ENCODE measurements at places on chromosomes 7 and 10.

DNA sequence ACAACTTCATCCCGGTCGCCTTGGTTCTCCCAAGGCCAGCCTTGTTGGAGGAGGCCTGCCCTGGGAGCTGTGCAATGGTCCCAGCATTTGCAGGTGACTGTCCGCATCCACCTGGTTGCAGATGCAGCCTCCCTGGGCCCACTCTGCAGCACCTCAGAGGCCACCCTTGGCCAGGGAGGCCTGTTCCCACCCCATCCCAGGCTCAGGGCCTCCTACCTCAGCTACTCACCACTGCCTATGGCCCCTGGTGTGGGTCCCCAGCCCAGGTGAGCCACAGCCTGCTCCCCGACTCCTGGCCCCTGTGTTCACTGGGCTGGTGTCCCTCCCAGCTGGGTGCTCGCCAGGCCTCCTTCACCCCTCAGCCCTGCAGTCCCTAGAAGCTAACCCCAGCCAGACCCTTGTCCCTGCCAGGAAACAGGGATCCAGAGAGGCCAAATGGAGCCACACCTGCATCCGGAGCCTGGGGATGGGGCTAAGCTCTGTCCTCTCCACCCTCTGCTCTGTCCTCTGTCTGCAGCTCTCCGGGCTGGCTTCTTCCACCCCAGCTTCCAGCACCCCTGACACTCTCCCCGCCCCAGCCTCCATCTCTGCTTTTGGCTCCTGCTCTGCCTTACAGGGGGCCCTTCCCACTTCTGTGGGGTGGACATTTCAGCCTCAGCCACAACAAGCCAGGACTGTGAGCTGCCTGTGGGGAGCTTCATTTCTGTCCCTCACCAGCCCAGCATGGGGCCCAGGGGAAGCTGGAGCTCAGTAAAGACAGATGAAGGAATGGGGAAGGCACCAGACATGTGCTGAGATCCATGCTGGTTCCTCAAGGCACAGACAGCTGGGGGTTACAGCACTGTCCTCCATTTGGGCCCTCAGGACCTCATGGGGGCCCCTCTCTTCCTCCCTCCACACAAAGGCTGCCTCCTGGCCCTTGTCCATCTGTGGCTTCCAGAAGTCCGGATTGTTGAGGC lies 35.6 kb upstream of the ANTXRL start:
- no peak overlapping the region for H3K27ac ChIP-seq
- H3K27me3 ChIP-seq: no peaks in the 10 kb centered on the region

- no peak overlapping the region for H3K27ac ChIP-seq
- peaks cover 16% of the 10 kb centered on the region for H3K4me1 ChIP-seq
- no peak overlapping the region for H3K4me3 ChIP-seq
These were observed 3.1 kb upstream of the GOT1 start for GRCh38 chr10:99433378-99434020.

DNA sequence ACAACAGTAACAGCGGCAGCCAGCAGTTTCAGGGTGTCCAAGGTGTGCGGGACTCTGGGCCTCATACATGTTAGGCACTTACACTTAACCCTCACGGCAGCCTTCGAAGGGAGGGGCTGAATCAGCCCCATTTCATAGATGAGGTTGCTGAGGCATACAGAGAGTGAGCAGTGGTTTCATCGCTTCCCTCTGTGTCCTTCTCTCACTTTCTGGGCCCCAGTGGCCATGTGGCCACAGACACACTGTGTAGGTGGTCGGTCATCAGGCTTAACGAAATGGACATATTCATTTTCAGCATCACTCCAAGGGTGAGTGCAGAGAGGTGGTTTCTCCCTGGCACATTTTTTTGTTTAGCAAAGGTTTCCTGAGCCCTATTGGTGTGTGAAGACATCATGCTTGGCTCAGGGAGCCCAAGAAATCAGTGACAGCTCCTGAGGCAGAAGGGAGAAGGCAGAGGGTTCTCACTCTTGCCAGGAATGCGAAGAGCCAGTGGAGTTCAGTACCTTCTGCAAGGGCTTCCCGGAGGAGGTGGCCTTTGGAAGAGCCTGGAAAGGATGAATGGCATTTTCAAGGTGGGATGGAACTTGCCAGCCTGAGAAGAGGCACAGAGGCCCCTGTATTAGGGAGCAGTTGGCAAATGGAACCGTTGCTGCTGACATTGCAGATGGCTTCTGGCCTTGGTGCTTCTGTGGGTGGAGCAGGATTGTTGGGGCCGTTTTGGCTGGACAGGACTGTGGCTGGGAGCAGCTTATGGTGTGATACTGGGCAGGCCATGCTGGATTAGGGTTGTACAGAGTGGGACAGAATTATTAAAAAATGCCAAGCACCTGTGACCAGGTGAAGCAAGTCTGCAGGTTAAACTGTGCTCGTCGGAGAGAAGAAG lies 61.7 kb upstream of the PPIF start:
- peak overlapping the region; percentile 99 for H3K27ac ChIP-seq
- peak overlapping the region; percentile 79 for H3K4me3 ChIP-seq
- H3K36me3 ChIP-seq: peaks cover 92% of the 10 kb centered on the region
- no peaks in the 10 kb centered on the region for H3K27me3 ChIP-seq
- peak; percentile 68 for DNase-seq
- H3K4me1 ChIP-seq: peaks cover 81% of the 10 kb centered on the region

DNA sequence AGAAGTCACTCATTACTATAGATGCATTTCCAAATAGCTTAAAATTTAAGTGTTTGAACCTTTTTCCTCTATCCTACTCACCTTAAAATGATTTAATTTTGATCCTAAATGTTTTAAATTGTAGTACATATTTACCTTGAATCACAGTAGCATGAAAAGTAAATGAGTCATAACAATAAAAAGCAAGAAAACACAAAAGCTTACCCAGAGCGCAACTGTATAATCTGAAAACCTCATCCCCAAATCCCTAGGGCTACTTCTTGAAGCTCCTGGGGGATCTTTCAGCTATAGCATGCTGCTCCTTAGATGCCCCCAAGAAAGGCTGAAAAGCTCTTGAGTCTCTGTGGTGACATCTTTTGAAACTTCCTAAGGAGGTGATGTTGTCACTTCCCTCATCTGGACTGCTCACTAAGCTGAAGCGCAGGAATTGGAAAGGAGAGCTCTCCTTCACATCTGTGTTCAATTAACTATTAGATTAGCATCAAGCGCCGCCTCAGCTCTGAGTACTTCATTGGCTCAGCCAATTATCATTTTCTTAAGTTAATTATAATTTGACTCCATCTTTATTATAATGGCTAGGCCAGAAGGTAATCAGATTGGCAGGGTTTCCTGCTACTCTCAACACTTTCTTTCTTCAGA lies 60.2 kb downstream of the SEMA3E start:
- no peak for DNase-seq
- H3K4me1 ChIP-seq: no peaks in the 10 kb centered on the region
- no peak overlapping the region for H3K4me3 ChIP-seq
- no peak overlapping the region for H3K27ac ChIP-seq
- H3K36me3 ChIP-seq: no peaks in the 10 kb centered on the region

- H3K27ac ChIP-seq: no peak overlapping the region
- H3K36me3 ChIP-seq: no peaks in the 10 kb centered on the region
- no peaks in the 10 kb centered on the region for H3K27me3 ChIP-seq
These were observed 465.1 kb upstream of the ADARB2 start for GRCh38 chr10:2202401-2202800.

GRCh38 chr10:126198681-126199080 lies 189.6 kb downstream of the ADAM12 start:
- no peak for DNase-seq
- H3K27ac ChIP-seq: no peak overlapping the region
- H3K27me3 ChIP-seq: peaks cover 18% of the 10 kb centered on the region
- no peaks in the 10 kb centered on the region for H3K36me3 ChIP-seq
- H3K4me1 ChIP-seq: no peaks in the 10 kb centered on the region

DNA sequence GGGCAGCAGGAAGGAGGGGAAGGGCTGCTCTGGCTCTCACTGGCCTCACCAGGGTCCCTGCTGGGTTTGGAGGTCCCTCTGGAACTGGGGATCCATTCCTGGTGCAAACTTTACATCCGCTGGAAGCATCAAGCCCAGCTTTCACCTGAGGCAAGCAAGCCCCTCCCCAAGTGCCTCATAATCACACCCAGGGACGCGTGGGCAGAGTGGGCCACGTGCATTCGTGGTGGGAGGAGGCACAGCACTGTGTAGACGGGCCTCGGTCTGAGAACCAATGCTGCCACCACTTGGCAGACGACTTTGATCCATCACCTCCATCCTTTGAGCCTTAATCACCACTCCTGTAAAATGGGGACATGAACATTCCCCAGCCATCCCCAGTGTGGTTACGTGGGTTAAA lies 74.1 kb downstream of the VWA2 start:
- no peak overlapping the region for H3K4me3 ChIP-seq
- no peaks in the 10 kb centered on the region for H3K36me3 ChIP-seq
- no peaks in the 10 kb centered on the region for H3K27me3 ChIP-seq
- peaks cover 6% of the 10 kb centered on the region for H3K4me1 ChIP-seq

DNA sequence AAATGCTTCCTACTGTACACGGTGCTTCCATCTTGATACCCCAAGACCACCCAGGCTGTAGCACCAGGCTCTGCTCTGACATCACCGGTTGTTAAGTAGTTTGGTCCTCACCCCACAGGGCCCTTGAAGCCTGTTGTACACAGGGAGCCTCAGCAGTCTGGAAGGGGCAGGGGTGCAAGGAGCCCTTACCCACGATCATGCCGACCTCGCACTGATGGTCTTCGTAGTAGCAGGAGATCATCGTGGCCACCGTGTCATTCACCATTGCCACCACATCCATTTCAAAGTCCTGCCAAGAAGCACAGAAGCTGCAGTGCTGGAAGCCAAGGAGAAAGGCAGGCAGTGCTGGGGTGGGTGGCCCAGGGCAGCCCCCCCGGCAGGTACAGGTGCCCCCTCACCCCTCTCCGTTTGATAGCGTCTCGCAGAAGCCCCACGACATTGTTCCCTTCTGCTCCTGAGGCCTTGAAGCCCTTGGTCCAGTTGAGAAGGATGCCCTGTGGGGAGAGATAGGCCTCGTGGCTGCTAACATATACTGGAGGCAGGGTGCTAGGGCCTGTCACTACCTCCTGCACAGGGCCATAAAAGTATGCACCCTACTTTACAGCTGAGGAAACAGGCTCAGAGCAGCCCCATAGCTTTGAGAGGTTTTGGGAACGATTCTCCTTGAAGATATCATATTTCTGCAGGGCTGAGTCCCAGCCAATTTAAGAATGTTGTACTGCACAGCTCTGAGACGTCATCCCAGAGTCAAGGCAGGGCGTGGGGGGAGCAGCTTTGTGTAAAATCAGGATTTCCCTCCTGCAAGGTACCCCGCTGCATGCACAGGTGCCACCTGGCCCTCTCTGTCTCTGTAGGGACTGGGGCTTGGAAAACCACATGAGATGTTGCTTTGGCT lies 8.7 kb upstream of the MYL7 start:
- no peak for DNase-seq
- no peak overlapping the region for H3K4me3 ChIP-seq
- peaks cover 7% of the 10 kb centered on the region for H3K27me3 ChIP-seq
- peaks cover 11% of the 10 kb centered on the region for H3K4me1 ChIP-seq
- H3K27ac ChIP-seq: no peak overlapping the region
- peaks cover 2% of the 10 kb centered on the region for H3K36me3 ChIP-seq

GRCh38 chr7:70830060-70830395 lies 301.9 kb upstream of the GALNT17 start:
- no peaks in the 10 kb centered on the region for H3K36me3 ChIP-seq
- no peak overlapping the region for H3K27ac ChIP-seq
- no peak overlapping the region for H3K4me3 ChIP-seq

DNA sequence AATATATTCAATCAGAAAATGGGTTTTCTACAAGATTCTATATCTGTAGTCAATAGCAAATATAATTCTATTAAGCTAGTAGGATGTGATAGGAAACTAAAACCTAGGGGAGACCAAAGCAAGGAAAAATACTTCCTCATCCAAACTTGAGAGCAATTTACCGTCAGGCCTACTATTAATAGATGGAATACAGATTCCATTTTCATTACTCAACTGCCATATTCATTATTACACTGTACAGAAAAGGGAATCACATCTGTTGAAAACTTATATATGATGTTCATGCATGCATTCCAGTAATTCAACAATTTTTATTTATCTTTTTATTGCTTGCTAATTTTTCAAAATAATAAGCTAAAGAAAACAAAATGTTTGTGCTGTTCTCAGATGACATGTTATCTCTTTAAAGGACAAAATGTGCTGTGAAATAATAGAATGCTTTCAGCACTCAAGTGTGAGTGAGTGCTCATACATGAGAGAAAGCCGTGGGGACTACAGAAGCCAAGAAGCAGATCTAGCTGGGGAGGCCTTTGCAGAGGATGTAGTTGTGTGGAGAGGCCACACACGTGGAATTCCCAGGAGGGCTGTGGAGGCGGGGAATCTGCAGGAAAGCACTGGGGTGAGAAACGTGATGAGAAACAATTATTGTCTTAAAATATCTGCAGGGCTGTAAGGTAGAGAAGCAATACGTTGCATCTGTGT lies 110.0 kb downstream of the EGFR start:
- no peaks in the 10 kb centered on the region for H3K36me3 ChIP-seq
- no peak overlapping the region for H3K27ac ChIP-seq
- H3K4me3 ChIP-seq: no peak overlapping the region

Data from stimulated activated naive B cell treated with anti-CD40 and anti-IgM and Interleukin-4, amounts not matched to agents 10 μg/mL and 1 μg/mL and 100 μg/mL, for 72 hours (primary cell).